Hepatic stellate cell (primary cell): ENCODE measurements at places on chromosomes 2 and 18.

- no peak for DNase-seq
These were observed at the start of gene CETN1 for GRCh38 chr18:580154-580553. Gene CETN1, plus strand, starts transcription at chr18:580380. Its CDS starts 29 bp downstream, at chr18:580409.

GRCh38 chr2:178449700-178450523 lies 1.1 kb downstream of the PRKRA start:
- DNase-seq: peak; percentile 14

- DNase-seq: no peak
These were observed 19.7 kb downstream of the ZBTB14 start for GRCh38 chr18:5275872-5276271.

DNA sequence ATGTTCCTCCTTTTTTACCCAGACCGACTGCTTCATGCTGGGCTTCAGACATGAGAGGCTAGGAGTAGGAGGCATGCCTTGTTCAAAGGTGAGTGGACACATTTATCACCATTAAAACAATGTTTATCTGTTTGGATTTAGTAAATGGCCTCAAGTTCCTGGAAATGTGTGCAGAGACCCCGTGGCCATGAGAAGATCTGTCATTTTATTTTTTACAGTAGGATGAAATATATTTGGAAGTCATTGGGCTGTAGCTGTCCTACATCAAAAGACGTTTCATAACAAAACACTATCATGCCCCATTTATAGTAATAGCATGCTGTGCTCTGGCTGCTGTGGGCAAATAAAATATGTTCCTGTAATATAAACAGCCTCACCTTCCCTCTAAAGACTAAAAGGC lies 403.9 kb upstream of the TNP1 start:
- DNase-seq: no peak

- DNase-seq: no peak
These were observed 16.0 kb upstream of the IKZF2 start for GRCh38 chr2:213167271-213167930.

- DNase-seq: no peak
These were observed 56.4 kb downstream of the KLHL29 start for GRCh38 chr2:23441414-23441813.

DNA sequence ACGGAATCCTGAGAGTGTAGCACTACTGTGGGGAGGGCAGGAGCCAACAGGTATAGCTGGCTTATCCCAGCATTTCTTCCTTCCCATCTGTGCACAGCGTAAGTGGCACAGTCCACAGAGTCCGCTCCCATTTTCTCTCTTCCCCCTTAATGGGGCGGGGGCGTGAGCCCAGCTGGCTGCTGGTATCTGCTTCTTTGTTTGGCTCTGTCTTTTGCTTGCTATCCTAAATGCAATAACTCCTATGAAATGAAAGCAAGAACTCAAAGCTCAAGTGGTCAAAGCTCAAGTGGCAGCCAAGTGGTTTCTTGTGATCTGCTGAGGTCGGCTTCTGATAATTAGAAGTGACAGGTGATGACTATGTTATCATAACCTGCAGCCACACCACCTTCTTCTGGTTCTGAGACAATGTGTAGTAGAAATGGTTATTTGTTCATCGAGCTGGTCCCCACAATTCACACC lies 192.7 kb downstream of the PLCL1 start:
- DNase-seq: no peak

DNA sequence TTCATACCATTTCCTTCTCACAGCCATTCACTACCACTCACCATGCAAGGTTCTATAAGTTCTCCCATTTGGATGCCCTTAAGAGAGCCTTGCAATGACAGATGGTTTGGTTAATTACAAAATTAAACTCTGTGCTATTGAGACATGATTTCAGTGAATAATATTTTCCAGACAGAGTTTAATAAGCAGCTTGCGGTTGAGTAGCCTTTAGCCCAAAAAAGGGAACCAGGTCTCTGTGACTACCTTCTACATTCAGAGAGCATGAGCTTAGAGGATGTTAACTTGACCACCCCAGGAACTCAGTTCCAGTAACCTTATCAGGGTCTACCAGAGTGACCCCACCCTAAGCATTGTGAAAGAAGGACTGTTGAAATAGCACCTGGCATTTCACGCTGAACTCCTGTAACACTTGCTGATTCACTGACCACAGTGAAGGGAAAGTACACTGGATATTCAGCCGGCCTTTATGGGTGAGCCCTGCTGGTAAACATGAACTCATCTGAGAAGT lies 1173.1 kb upstream of the ZEB2 start:
- no peak for DNase-seq

GRCh38 chr2:48346124-48346536 lies 183.8 kb upstream of the STON1 start:
- DNase-seq: peak; percentile 26

GRCh38 chr18:34039611-34040010 lies 185.1 kb downstream of the NOL4 start:
- DNase-seq: no peak

- no peak for DNase-seq
These were observed 21.6 kb upstream of the GPR55 start for GRCh38 chr2:230946429-230947234.

DNA sequence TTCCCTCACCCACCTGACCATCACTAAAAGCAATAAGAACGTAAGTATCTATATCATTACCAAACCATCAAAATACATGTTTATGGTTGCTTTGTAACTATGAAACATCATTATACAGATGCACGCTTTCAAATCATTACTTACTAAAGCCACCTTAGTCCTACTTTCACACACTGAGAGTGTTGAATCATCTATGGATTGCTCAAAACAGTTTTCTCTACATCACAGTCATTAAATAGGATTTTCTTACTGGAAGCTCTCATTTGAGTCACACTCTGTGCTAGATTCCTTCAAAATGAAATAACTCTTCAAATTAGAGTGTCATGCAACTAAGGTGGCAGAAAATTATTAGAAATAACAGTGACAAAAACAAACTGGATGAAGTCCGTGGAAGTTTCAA lies 878.4 kb downstream of the CPS1 start:
- no peak for DNase-seq

DNA sequence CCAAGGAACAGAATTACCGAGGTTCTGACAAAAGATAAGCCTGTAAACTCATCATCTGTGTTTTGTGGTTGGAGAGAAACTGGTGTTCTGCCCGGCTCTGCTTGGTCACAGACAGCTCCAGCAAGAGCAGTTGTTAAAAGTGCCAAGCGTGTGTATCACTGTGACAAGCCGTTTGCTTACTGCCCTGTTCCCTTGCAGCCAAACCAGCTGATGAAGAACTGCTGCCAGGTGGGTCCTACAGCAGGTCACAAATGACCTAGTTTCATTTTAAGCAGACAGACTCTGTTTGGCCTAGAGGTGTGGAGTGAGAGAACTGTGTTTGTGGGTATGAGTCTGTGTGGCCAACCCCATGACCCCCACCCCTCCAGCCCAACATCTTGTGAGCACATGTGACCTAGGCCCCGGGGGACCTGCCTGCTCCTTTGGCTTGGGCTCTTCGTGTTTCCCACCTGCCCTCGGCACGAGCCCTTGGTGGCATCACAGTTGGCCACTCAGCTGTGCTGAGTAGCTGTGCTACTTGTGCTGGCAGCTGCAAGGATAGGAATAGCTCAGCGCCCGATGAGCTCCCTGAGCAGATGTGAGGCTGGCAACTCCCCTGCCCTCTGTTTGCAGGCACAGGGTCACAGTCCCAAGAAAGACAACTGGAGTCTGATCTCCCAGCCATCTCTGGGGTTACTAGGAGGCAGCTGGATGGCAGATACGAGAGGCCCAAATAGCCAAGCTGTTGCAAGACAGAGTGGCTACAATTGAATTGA lies 9.7 kb downstream of the OXER1 start:
- DNase-seq: no peak

DNA sequence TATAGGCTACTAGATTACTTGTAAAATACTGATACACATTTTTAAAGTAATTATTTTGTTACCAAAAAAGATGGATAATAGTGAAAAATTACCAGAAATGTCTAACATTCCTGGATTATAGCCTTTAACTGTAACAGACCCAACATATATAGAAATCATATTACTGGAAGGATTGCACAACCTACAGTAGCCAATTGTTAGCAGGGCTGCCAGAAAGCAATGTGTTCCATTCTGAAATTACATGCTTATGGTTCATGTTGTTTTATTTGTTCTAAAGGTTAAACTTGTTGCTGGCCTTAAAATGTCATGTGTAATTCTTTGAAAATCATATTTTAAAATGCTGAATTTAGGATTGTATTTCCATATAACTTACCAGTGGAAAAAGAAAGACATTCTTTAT lies 793.6 kb upstream of the ACVR2A start:
- no peak for DNase-seq

DNA sequence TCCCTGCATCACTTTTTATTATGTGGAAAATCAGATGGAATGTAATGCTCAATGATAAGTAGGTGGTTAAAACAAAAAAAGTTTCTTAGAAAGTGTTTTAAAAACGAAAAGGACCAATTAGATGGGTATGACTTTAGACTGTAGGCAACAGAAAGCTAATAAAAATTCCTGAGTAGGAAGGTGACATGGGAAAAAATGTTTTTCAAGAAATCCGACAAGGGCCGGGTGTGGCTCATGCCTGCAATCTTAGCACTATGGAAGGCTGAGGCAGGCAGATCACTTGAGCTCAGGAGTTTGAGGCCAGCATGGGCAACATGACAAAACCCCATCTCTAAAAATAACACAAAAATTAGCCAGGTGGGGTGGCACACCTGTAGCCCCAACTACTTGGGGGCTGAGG lies 126.1 kb downstream of the THADA start:
- no peak for DNase-seq
